ENCODE measurements at places on chromosomes 6 and 20.

- no peak for DNase-seq
Measured at GRCh38 chr6:27448456-27448855, 24.4 kb downstream of the ZNF184 start.

DNA sequence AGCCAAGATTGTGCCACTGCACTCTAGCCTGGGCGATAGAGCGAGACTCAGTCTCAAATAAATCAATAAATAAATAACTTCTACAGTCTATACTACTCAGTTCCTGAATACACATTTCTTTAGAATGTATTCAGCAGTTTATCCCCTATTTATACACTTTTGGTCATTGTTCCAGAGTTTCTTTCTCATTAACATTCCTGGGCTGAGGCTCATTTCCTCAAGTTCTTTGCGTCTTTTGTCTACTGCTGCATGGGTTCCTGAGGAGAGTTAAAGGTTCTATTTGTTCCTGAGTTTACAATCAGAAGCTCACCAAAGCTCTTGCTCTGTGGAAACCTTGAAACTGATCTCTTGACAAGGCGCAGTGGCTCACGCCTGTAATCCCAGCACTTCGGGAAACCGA is 37.7 kb upstream of the SASH1 start:
- DNase-seq, result no peak

DNA sequence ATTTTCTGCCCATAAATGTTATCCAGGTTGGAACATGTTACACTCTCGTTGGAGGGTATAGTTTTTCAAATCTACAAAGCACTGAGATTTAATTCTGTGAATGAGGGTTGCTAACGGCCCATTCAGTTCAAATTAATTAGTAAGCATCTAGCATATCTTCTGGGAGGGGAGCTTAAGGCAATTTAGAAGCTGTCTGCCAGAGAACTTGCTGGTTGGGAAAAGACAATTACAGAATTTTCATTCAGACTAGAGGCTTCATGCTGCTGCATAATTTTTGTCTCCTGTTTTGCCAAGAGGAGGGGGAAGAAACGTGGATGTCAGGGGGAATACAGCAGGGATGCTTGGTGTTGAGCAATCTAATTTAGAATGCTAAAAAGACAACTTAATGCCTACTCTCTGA is 268.3 kb upstream of the FAM83B start:
- DNase-seq, result no peak

DNA sequence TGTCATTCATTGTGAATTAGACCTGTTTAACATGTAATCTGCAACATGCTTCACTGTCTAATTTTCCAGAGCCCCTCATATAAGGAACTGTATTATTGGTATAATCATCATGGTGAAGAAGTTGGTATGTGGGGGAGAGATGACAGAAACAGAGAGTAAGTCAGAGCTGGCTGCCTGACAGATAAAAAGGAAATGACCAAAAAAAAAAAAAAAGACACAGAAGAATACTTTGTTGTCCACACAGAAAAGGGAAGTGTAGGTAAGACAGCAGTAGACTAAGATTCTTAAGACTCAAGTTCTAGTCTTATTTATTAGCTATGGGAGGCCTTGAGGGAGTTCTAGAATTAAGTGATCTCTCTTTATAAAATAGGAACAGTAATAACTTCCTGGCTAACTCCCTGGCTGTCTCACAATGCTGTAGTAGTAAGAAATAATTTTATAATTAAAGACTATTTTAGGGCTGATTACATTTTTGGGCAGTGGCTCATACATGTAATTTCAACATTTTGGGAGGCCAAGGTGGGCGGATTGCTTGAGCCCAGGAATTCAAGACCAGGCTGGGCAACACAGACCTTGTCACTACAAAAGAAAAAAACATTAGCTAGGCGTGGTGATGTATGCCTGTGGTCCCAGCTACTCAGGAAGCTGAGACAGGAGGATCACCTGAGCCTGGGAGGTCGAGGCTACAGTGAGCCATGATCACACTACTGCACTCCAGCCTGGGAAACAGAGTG is 102.5 kb downstream of the PRL start:
- no peak for DNase-seq

GRCh38 chr6:1003394-1004160 is 308.3 kb upstream of the FOXQ1 start:
- no peak for DNase-seq

- DNase-seq, result no peak
Measured at GRCh38 chr6:11370191-11371018, 137.9 kb upstream of the NEDD9 start.

GRCh38 chr6:42224222-42225028 is 6.8 kb upstream of the MRPS10 start:
- DNase-seq, result no peak

GRCh38 chr6:105787747-105788146 is 298.4 kb upstream of the PRDM1 start:
- no peak for DNase-seq

- DNase-seq, result no peak
Measured at GRCh38 chr6:21140966-21141365, 452.6 kb upstream of the SOX4 start.

DNA sequence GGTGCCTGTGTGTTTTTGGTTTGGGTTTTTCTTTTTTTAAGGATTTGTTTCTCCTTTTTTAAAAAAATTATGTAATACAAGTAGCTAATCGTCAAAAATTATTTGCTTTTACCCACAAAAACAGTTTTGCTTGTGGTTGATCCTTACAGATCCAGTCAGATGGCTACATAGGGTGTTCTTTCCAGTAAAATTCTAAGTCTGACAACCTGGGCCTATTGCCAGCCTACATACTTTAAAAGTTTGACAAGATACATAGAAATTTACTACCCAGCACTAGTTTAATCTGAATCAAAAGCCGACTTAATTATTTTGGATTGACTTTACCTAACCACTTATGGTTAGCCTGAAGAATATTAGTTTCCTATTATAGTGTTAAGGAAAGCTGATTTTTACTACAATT is 2.1 kb upstream of the SOX4 start:
- no peak for DNase-seq

DNA sequence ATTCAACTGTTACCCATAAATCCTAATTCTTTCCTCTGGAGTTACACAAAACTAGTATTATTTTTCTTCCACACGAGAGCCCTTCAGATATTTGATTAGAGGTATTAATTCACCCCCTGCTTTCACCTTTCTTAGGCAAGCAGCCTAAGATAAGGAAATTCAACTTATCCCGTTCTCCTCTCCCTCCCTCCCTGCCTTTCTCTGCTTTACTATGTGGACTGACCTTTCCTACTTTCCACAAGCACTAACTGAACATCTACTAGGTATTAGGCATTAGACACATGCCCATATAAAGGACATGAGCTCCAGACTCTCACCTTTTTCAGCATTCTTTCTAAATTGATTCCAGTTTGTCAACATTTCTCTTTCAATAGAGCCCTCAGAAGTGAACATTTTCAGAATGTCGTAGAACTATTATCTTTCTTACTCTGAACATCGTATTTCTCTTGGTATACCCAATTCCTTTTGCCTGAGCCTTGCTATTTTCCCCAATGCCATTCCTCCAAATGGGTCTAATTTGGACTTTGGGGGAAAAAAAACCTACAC is 16.5 kb downstream of the ELOVL2 start:
- DNase-seq, result no peak

GRCh38 chr6:21752054-21752811 is 158.7 kb downstream of the SOX4 start:
- DNase-seq, result no peak

Data from hindlimb muscle (tissue), 1 donor.